Progenitor cell of endocrine pancreas (in vitro differentiated cells): ENCODE measurements at places on chromosomes 2 and 18.

GRCh38 chr18:3806656-3807055 is 356.7 kb downstream of the TGIF1 start:
- DNase-seq, result no peak

DNA sequence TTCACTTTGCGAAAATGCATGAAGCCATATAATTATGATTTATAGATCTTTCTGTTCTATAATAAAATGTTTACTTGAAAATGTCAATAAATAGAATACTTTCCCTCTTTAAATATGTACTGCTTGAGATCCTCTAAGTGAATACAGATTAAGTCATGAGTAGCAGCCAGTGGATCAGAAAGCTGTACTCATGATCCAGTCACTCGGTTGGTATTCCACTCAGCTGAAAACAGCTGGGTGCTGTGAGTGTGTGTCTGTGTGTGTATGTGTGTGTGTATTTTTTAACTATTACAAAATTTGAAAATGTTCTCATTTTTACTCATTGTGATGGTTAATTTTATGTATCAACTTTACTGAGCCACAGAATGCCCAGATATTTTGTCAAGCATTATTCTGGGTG is 141.6 kb upstream of the CYP26B1 start:
- DNase-seq, result no peak

DNA sequence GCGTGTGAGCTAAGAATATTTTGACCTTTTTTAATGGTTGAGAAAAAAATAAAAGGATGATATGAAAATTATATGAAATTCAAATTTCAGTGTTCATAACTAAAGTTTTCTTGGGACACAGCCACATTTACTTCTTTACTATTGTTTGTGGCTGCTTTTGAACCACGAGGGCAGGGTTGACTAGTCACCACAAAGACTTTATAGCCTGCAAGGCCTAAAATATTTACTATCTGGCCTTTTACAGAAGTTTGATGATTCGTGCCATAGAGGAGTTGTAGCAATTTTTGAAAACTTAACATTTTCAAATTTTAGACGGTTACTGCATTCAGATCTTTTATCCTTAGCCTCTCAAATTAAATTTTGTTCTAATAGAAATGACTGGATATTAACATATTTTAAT is 69.9 kb downstream of the LIMS1 start:
- DNase-seq, result no peak

DNA sequence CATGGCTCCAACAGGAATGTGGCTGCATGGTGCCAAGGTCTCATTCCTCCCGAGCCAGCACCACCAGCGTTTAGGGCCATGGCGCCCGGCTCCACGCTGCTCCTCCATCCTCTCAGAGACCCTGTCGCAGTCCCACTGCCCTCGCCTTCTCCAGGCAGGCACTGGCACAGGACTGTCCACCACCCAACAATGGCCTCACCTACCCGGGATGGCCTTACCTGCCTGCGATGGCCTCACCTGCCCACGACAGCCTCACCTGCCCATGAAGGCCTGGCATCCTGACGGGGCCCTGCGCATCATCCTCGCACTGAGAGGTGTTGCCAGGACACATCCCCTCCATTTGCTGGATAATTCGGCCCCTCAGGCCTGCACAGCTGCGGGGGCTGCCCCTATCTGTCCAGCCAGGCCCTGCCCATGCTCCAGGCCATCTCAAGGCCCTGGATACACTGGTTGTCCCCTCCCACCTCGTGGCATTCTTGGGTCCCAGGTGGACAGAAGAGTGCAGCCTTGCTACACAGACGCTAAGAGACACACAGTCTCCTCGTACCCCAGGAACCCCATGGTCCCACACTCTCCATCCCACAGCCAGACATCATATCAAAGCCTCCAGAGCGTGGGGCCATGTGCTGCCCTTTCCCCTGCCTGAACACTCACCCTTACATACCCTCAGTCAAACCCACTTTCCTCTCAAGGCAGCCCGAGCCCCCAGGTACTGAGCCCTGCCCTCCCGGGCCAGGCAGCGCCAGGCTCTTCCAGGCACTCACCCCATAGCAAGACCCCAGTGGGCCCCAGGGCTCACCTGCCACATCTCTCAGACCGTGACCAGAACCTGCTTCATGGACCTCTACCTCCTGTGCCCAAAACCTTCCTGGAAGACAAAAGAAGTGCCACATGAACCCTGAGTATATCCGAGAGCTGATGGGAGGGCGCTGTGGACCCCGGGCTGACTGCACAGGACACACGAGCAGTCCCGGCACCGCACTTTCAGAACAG is 268.6 kb downstream of the EIPR1 start:
- no peak for DNase-seq

DNA sequence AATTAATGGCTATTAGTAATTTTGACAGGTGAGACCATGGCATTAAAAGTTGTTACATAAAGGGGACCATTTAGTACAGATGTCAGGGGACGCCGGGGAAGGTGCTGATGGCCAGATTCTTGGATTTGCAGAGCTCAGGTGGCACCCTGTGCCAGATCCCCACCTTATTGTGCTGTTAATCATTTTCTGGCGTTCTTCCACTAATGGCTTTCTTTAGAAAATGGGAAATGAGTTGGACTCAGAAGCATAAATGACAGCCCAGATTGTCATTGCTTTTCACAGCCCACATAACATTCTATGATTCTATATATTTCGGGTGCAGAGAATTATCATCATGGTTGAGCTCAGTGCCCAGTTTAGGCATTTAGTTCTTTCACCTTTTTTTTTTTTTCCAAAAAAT is 257.2 kb upstream of the TCF4 start:
- no peak for DNase-seq

DNA sequence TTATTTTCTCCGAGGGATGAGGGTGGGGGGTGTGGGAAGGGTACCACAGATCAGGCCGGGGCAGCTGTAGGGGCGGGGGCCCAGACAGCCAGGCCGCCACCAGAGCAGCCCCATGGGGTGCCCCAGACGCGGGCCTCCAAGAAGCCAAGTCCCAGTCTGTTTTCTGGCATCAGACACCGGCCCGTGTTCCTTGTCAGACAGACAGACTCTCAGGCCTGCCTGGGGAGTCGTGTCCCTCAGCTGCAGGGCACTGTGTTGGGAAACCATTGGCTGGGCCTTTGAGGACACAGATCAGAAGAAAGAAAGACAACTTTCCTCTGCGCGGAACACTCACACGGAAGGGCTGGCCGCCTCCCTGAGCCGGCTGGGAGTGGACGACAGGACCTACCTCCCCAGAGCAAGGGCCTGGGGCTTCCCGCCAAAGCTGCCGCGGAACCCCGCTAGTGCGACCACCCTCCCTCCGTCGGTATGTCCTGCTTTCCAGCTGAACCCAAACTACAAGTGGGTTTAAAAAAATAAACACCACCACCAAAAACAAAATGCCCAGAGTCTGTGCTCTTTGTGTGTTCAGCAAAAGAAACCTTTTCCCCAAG is 88.0 kb downstream of the SMAD7 start:
- DNase-seq, result no peak

DNA sequence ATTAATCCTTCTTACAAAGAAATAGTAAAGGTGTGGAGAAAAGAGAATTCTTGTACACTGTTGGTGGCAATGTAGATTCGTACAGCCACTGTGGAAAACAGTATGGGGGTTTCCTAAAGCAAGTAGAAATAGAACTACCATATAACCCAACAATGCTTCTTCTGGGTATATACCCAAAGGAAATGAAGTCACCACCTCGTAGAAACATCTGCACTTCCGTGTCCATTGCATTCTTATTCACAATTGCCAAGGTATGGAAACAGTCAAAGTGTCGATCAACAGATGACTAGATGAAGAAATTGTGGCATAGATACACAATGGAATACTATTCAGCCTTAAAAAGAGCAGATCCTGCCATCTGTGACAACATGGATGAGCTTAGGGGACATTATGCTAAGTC is 93.4 kb upstream of the TGIF1 start:
- DNase-seq, result no peak

DNA sequence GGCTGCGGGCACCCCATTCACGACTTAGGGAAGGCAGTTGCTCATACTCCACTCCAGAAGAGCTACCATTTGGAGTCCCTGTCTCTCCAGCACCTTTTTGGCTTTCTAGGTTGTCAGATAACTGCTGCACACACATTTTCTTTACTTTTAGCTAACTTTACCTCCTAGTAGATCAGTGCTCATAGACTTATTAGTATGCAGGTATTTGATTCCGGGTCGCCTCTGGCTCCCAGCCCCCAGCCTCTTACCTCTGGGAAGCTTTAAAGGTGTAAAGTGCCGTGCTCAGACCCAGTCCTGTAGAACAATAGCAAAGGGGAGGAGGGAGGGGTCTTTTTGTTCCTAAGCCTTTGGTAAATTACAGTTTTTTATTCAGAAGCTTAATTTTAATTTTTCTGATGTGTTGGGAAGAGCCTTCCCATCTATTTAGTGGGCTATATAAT is 102.9 kb downstream of the SPTBN1 start:
- no peak for DNase-seq
